T-cell (primary cell): ENCODE measurements at places on chromosomes 3 and 15.
A peak's percentile ranks its signal among the peaks of the same experiment; 100 is the strongest.

GRCh38 chr3:152839511-152839910, 4.6 kb downstream of the P2RY1 start:
- no peak for DNase-seq

DNA sequence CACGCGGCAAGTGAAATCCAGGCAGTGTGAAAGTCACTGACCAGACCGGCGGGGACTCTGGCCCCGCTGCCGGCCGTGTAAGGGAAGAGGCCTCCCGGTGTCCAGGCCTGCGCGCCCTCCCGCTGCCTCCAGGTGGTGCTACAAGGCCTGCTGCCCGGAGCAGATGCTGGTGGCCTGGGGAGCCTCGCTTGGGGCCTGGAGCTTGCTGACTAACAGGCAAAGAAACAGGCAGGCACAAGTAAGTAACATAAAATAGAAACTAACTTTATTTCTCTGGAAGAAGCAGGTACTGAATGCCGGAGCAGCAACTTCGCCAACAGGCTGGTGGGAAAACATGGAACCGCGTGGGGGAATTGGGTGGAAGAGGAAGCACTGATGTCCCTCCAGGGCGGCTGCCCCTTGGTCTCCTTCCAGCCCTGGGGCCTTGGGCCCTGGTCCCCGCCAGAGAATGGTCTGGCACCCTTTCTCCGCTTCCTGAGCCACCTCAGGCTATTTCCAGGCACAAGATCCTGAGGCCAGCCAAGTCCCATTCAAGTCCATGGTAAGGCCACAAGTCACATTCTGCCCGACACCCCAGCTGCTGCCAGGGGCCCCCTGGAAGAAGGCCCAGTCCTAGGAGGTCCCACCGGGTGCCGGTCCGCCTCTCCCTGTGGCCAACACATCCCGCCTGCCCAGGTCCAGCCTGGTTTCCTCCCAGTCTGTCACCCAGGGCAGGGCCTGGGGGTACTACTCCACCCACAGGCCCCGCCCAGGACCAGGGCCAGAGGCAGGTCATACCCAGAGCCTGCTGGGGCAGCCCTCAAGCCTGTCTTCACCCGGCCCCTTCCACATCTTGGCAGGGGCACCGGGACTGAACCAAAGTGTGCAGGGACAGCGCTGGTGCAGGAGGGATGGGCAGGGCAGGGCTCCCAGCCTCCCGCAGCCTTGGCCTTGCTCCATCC, 45.0 kb downstream of the TNK2 start:
- peak; percentile 38 for DNase-seq

GRCh38 chr3:129266651-129267050, 12.0 kb upstream of the HMCES start:
- DNase-seq, result no peak

- DNase-seq, result no peak
These were observed 237.8 kb downstream of the UACA start for GRCh38 chr15:70525551-70525950.

GRCh38 chr3:57100046-57100695, 39.7 kb downstream of the SPATA12 start:
- DNase-seq, result peak; percentile 7

- no peak for DNase-seq
These were observed 32.5 kb downstream of the GBE1 start for GRCh38 chr3:81728766-81729544.
